Heart left ventricle (tissue), 16 donors: ENCODE measurements at places on chromosomes 7 and 10. TPM values are rescaled to one million over a fixed set of nuclear protein-coding genes. Genes with fewer than 3 reads are reported as not detected.

Gene TAF3
- polyA plus RNA-seq, result 6.8 TPM

GRCh38 chr7:6317797-6318438 lies 45.5 kb upstream of the CYTH3 start:
- peak; percentile 75 for DNase-seq

- no peak for DNase-seq
Measured at GRCh38 chr10:58653139-58653538, 140.5 kb downstream of the BICC1 start.

- no peak for DNase-seq
Measured at GRCh38 chr7:143973870-143974416, 19.3 kb downstream of the OR2F1 start.

GRCh38 chr7:21334906-21335305 lies 93.0 kb upstream of the SP4 start:
- no peak for DNase-seq

- no peak for DNase-seq
Measured at GRCh38 chr7:92131764-92132330, 2.4 kb downstream of the CYP51A1 start.

Gene MUC12
- polyA plus RNA-seq, result 0.23 TPM

DNA sequence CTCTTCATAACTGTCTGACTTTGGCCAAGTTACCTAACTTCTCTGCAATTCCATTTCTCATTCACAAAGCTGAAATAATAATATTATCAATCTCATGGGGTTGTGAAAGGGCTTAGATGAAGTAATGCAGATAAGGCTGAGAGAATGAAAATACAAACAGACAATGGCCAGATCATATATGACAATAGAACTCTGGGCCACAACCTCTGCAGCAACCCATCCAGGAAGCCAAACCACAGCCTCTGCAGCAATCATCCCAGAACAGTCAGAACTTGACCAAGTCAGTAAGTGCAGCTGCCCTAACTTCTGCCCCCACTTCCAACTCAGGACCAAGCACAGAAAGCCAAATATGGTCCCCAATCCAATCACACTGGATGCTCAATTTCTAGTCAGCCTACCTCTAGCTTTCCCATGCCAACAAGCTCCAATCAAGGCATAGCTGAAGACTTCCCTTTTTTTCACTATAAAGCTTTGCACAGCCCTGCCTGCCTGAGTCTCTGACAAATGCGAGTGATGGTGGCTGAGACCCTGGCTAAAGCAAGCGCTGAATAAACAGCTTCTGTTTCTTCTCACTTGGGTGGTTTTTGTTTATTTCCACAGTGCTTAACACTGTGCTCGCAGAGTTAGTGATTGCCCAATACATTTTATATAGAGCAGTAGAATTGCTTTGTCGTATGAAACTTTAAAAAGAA lies 34.8 kb upstream of the TNPO3 start:
- no peak for DNase-seq

GRCh38 chr10:71849461-71849908 lies 1.6 kb downstream of the PSAP start:
- no peak for DNase-seq

GRCh38 chr10:101807158-101807557 lies 11.1 kb downstream of the OGA start:
- no peak for DNase-seq

Gene SPDYE9
- polyA plus RNA-seq, result not detected
